ENCODE measurements at places on chromosomes 6 and 20.

- DNase-seq, result no peak
Measured at GRCh38 chr6:41428996-41429421, 93.6 kb downstream of the NCR2 start.

DNA sequence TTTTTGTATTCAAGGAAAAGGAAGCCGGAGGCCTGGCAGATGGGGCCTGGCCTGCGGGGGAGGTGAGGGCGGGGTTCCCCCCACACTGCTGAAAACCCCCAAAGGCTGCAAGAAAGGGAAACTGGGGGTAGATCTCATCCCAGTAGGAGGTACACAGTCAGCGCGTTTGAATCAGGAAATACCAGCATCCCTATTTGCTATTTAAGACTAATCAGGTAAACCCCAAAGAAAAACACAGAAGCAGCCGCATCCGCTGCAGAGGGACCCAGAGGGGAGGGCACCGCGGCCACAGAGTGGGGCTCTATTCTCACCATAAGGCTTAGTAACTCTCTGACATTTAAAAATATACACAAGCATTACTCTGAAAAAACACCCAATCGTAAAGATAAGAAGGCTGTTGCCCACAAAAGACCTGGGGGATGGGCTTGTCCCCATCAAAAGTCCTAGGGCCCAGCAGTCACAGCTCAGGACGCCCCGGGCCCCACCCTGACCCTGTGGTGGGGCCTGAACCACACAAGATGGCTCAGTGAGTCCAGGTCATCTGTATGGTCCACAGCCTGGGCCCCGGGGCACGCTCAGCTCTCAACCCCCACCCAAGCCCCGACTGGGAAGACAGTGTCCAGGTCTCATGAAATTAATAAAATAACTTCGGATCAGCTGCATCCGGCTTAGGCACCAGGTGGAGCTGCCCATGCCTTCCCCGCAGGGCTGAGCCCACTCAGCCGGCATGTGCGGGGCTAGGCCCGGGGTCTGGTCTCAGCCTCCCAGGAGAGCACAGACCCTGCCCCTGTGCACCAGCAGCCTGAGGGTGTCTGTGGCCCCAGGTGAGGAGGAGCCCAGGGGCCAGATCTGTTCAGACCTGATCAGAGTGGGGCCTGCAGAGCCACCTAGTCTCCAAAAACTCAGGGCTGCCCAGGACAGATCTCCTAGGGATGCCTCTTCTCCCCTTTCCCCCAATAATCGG, 31.0 kb downstream of the KCNQ2 start:
- DNase-seq, result no peak

DNA sequence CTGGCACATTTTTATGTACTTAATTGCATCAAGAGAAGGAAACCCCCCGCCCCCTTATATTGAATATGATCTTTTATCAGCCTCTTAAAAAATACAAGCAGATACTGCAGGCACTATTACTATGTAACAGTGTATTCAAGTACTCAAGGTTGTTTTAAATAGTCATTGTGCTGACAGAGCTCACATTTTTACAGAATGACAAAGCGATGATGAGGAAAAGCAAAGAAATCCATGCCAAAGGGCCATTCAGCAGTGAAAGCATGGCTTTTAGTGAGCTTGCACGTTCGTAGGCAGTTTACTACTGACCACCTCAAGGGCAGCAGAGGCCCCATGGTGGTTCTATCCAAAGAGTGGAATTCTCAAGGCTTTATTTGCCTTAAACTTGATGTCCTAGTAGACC, 146.8 kb downstream of the RPS12 start:
- no peak for DNase-seq

GRCh38 chr20:17849901-17850683, 118.5 kb downstream of the SNX5 start:
- no peak for DNase-seq

- no peak for DNase-seq
Measured at GRCh38 chr20:52312132-52312729, 120.7 kb upstream of the ZFP64 start.

GRCh38 chr6:101582792-101583191, 189.3 kb downstream of the GRIK2 start:
- DNase-seq, result no peak

DNA sequence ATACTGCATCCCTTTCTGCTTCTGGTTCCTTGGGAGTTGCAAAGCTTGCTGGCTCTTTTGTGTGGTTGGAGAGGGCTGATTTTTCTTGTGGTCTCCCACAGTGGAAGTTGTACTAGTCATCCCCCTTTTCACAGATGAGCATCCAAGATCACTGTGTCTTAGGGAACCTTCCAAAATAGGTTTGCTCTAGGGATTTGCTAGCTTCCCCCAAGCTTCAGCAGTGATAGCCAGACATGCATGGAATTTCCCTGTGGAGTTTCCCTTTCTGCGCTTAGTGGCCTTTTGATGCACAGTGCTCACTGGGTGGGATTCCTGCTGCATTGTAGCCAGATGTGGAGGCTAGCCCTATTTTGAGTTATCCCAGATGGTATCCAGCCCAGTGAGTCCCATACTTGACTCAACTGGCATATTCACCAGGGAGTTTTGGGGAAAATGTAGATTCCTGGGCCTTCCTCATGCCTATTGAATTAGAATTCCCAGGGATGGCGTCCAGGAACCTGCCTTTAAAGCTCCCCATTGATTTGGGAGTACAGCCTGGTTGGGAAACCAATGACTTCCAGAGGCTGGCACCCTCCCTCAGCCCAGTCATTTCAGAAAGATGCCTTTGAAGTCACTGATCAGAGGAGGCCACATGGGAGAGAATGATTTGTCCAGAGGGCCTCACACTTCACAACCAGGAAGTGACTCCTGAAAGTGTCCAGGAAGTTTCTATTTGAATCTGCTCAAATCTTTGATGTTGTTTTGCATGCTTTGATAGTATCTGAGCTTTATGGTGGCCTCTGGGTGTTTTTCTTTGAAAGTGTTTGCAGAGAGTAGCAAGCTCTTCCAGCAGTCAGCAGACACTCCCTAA, 25.9 kb downstream of the PPARD start:
- peak; percentile 19 for DNase-seq

GRCh38 chr6:146741609-146742008, 142.8 kb downstream of the ADGB start:
- DNase-seq, result no peak

DNA sequence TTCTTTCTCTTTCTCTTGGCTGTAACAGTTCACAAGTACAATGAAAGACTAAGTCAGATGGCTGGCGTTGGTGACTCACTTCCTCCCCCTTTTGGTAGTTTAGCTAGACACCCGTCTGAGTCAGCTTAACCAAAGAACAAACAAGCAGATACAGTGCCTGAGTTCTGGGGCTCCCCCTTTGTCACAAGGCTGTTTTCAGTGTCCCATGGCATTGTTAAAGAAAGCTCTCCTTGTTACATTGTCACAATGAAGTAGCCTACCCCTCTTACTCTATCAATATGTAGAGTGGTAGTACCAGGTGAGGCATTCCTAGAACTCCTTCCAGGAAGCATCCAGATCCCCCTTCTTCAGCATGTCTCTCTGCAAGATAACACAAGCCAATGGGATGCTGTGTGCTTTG, 38.6 kb downstream of the KIAA0408 start:
- peak; percentile 45 for DNase-seq

DNA sequence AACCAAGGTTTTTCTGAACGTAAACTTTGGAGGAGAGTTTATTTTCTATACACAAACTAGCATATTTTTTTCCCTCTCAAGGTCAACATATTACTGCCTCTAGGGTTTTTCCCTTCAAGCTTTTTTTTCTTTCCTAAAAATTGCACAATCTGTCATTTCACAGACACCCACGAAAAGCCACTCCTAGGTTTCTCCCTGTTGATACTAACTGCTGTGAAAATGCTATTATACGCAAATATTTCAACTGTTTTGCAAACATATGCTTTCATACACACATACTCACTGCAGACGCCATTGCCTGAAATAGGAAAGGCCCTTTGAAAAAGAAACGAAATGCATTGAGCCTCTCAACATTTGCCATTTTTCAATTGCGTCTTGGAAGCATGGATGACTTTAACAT, 333.0 kb downstream of the CD83 start:
- DNase-seq, result no peak

DNA sequence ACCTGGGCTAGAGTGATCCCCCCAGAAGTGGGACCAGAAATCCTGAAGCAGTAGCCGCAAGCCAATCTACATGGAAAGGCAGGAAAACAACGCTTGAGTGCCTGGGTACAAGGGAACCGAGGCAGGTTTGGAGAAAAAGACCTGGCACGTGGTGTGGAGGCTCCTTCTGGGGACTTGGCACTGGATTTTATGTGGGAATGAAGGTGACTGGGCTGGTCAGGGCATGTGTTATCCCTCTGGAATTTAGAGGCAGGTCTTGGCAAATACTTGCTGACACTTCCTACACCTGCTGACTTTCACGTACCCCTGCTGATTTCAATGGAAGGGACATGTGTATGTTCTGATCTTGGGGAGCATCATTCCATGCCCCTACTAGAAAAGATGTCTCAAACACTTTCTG, 25.0 kb upstream of the FAM217A start:
- DNase-seq, result no peak

DNA sequence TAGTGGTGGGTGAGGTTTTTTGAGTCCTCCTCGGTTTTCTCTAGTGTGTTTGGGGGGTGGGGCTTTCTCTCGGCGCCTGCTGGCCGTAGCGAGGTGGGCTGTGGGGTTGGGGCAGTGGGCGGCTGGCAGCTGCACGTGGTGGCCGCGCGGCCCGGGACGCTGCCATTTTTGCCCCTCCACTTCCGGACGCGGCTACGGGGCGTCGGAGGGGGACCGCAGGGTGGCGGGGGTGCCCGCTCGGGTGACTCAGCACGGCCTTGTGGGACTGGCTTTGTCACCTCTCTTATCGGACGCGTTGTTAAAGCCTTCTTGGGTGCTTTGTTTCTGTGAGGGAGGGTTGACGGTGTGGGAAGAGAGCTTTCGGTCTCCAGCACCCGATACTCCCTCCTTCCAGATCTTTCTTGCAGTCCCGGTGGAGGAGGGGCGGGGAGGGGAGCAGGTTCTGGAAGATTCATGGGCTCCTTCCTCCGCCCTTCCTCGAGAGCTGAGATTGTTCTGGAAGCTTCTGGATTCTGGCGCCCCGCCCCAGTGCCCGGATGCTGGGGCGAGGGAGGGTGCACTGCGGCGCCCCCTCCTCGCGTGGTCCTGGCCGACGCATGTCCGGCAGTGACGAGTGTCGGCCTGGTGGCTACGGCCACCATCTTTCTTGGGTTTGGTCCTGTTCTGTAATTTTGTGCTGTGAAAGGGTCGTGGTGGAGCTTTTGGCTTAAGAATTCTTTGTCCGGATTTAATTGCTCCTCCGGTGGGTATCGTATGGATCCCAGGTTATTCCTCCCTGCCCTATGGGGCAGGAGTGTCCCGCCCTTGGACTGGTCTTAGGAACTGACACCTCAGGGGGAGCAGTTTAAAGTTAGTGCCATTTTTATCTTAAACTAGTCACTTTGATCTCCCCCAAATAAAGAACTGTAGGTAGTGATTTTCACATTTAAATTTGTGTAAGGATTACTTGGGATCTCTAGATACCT, 719 bp downstream of the HSP90AB1 start:
- DNase-seq, result peak; percentile 82

DNA sequence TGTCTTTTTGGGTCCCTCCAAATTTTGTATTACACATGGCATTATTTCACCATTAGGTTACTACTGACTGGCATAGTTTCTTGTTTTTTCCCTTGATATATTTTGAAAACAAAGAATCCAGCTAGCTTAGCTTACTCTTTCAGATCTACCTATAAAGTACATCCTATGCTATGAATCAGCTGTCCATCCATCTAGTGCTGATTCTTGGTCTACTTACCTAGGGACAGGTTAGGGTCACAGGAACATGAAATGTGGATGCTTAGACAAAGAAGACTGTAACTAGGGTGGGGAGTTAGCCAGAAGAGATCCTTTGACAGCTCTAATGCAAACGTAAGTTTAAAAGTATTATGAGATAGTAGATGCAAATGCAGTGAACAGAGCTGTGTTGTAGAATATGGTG, 91.7 kb downstream of the NKAIN2 start:
- DNase-seq, result no peak

DNA sequence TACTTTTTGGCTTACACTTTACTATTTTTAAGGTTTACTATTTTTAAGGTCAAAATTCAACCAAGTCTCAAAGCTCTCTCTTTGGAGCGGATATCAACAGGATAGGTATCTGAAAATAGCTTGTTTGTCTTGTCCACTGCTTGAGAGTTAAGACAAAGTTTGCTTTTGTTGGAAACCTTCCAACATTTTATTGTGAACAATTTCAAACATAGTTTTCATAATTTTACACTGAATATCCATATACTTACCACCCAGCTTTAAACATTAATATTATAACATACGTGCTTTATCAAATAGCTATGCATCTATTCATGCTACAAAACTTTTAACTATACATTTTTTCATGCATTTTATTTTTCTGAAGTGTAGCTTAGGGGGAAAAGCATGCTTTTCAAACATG, 109.9 kb downstream of the FYN start:
- DNase-seq, result no peak

DNA sequence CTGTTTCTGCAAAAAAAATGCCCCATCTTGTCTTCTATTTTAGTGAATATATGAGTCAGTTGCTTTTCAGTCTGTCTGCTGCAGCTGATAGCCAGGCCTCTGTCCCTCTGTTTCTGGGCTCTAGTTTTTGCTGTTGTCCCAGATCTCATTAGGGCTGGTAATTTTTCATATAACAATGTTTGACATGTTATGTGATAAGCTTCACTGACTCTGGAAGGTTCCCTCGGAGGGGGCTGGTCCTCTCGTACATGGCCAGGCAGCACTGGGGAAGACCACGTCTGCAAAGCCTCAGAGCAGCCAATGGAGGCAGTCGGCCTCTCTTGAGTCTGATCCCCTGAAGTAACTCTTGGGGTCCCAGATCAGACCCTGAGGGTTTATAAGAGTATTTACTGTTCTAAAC, 223.8 kb downstream of the THBS2 start:
- no peak for DNase-seq

- DNase-seq, result no peak
Measured at GRCh38 chr6:166955865-166956443, 396 bp downstream of the RNASET2 start.

GRCh38 chr6:167906899-167907298, 80.2 kb downstream of the AFDN start:
- DNase-seq, result no peak

GRCh38 chr6:107400616-107401147, 58.7 kb downstream of the PDSS2 start:
- DNase-seq, result no peak

GRCh38 chr6:154202339-154202738, 154.3 kb downstream of the IPCEF1 start:
- no peak for DNase-seq

DNA sequence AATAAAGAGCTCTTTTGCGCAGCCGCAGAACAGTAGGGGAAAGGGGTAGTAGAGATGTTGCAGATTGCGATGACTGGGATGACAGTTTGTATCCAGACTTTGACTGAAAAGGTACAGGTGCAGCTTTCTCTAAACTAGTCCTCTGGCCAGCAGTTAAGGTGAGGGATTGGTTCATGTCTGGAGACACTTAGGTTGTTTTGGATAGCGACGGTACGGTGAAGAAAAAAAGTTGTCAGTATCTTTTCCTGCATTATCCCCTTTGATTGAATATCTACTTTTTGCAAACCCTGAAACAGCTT, 537 bp downstream of the PRR3 start:
- no peak for DNase-seq

Measured in stimulated activated naive CD4-positive, alpha-beta T cell (primary cell).